ENCODE measurements at places on chromosomes 7 and 10.

- DNase-seq, result no peak
- peaks cover 4% of the 10 kb centered on the region for H3K36me3 ChIP-seq
- no peak overlapping the region for H3K4me3 ChIP-seq
- H3K4me1 ChIP-seq, result peaks cover 10% of the 10 kb centered on the region
Observed at GRCh38 chr7:129790136-129790535, 162.6 kb downstream of the UBE2H start.

DNA sequence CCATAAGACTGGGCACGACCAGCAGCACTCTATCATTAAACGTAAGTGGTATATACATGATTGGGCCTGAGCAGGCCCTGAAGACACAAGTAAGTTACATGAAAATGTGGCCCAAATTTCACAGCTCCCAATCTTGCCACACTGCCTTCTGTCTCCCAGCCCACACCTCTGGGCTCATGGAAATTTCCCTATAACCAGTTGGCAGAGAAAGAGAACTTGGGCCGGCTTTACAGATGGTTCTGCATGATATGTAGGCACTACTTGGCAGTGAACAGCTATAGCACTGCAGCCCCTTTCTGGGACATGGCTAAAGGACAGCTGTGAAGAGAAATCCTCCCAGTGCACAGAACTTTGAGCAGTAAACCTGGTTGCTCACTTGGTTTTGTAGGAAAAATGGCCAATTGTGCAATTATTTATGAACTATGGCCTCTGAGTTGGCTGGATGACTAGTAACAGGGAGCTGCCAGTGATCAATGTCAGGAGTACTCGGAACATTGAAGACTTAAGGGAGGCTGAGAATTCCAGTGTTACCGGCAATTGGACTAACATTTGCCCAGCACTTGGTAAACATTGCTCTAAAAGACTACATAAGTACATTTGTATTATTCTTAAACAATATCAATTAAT lies 1006.6 kb upstream of the LRRN3 start:
- H3K27ac ChIP-seq, result no peak overlapping the region
- H3K4me1 ChIP-seq, result no peaks in the 10 kb centered on the region
- H3K36me3 ChIP-seq, result no peaks in the 10 kb centered on the region
- no peak for DNase-seq

- no peak overlapping the region for H3K4me3 ChIP-seq
- no peak overlapping the region for H3K27ac ChIP-seq
- no peak for DNase-seq
- no peaks in the 10 kb centered on the region for H3K27me3 ChIP-seq
- peaks cover 5% of the 10 kb centered on the region for H3K36me3 ChIP-seq
- H3K4me1 ChIP-seq, result no peaks in the 10 kb centered on the region
Observed at GRCh38 chr7:2145835-2146580, 86.7 kb downstream of the MAD1L1 start.

DNA sequence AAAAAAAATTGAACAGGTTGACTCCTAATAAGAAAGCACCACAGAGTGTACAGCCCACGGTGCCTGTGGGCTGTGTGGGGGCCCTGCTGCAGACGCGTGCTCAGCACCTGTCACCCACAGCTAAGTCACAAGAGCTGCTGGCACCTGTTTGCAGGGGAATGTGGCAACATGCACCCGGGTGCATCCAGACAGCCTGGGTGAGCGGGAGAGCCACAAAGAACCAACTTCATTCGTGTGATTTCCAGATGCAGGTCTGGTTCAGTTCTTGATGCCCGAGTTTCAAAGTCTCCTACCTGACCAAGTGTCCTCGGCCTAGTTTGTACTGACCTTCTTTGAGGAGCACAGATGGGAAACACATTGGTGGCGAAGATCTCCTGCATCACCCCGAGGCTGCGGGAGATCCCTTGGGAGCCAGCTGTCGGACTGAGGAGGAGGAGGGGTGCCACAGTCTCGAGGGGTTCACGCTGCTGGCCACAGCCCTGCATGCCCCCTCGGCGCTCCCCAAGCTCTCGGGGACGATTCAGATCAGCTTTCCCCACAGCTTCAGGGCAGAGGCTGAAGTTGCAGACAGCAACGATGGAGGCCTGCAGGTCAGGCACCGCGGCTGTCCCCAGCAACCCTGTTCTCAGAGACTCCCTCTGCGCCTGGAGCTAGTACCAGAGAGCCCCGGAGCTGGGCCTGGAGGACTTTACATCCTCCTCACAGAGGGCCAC lies 35.3 kb downstream of the AMZ1 start:
- peaks cover 12% of the 10 kb centered on the region for H3K4me1 ChIP-seq
- no peak overlapping the region for H3K4me3 ChIP-seq
- H3K36me3 ChIP-seq, result peaks cover 10% of the 10 kb centered on the region
- H3K27ac ChIP-seq, result no peak overlapping the region
- no peak for DNase-seq

GRCh38 chr7:135888740-135889139 lies 88.4 kb downstream of the MTPN start:
- H3K4me3 ChIP-seq, result no peak overlapping the region
- no peaks in the 10 kb centered on the region for H3K27me3 ChIP-seq
- no peaks in the 10 kb centered on the region for H3K36me3 ChIP-seq
- no peak overlapping the region for H3K27ac ChIP-seq
- DNase-seq, result no peak

- no peaks in the 10 kb centered on the region for H3K4me1 ChIP-seq
- DNase-seq, result no peak
- H3K36me3 ChIP-seq, result no peaks in the 10 kb centered on the region
- H3K4me3 ChIP-seq, result no peak overlapping the region
Observed at GRCh38 chr7:147894271-147894670, 696.3 kb upstream of the C7orf33 start.

DNA sequence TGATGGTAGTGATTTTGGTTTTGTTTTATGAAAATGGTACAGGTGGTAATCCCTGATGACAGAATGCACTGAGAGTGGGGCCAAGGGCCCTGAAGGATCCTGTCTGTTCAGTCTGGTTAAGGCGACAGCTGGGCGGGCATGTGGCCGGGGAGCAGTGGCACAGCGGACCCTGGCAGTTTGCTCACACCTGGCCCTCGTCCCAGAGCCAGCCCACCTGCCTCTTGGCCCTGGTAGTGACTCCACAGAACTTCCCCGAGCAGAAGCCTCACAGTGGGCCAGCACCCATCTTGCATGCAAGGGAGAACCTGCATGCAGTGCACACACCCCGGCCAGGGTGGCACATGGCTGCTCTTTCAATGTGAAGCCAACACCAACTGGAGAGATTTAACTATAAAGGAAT lies 82.8 kb downstream of the ALOX5 start:
- peaks cover 36% of the 10 kb centered on the region for H3K36me3 ChIP-seq
- no peak overlapping the region for H3K4me3 ChIP-seq
- no peak for DNase-seq
- H3K27ac ChIP-seq, result no peak overlapping the region
- peaks cover 15% of the 10 kb centered on the region for H3K4me1 ChIP-seq
- no peaks in the 10 kb centered on the region for H3K27me3 ChIP-seq

- no peaks in the 10 kb centered on the region for H3K36me3 ChIP-seq
- no peak overlapping the region for H3K27ac ChIP-seq
- no peaks in the 10 kb centered on the region for H3K4me1 ChIP-seq
- no peak overlapping the region for H3K4me3 ChIP-seq
Observed at GRCh38 chr7:86013662-86014061, 630.0 kb upstream of the GRM3 start.

DNA sequence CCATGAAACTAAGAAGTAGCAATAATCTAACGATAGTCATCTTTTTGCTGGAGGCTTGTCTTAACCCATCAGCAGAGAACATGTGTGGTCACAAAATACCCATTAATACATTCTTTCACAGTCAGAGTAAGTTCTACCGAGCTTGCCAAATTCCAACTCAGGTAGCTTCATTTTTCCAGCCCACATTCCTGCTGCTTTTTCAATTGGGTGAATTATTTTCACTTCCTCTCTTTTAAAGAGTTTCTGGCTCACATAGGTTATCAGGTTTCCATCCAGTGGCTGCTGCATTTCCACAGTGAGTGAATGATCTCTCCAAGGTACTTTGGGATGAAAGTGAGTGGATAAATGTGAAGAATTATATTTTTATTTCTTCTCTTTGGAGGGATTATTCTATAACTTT lies 233.1 kb downstream of the SEMA3E start:
- DNase-seq, result no peak
- H3K4me1 ChIP-seq, result no peaks in the 10 kb centered on the region
- H3K4me3 ChIP-seq, result no peak overlapping the region
- no peak overlapping the region for H3K27ac ChIP-seq

GRCh38 chr10:111275091-111275490 lies 198.3 kb downstream of the ADRA2A start:
- H3K27ac ChIP-seq, result no peak overlapping the region
- H3K4me1 ChIP-seq, result no peaks in the 10 kb centered on the region
- H3K4me3 ChIP-seq, result no peak overlapping the region
- no peaks in the 10 kb centered on the region for H3K36me3 ChIP-seq
- peaks cover 59% of the 10 kb centered on the region for H3K27me3 ChIP-seq
- no peak for DNase-seq

DNA sequence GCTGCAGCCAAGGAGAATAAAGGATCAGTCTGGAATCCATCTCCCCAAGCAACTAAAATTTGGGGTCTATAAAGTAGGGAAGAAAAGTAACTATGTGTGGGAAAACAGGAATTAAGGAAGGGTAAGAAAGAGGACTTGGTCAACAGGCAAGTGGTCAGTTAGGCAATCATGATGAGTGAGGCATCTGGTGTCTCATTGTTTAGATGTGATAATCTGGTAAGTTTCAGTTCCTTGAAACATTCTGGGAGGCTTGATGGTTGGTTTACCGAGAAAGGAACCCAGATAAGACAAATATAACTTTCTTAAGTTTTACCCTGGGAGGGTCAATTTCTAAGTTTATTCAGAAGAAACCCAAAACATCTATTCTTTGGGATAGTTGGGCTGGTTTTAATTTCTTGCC lies 22.3 kb downstream of the HYAL4 start:
- H3K27me3 ChIP-seq, result peaks cover 11% of the 10 kb centered on the region
- peaks cover 4% of the 10 kb centered on the region for H3K36me3 ChIP-seq
- H3K4me1 ChIP-seq, result no peaks in the 10 kb centered on the region
- no peak for DNase-seq
- no peak overlapping the region for H3K27ac ChIP-seq
- H3K4me3 ChIP-seq, result no peak overlapping the region

GRCh38 chr10:120403109-120403508 lies 53.9 kb upstream of the PLPP4 start:
- no peak for DNase-seq
- H3K4me1 ChIP-seq, result no peaks in the 10 kb centered on the region
- peaks cover 7% of the 10 kb centered on the region for H3K27me3 ChIP-seq
- H3K4me3 ChIP-seq, result no peak overlapping the region
- no peak overlapping the region for H3K27ac ChIP-seq

DNA sequence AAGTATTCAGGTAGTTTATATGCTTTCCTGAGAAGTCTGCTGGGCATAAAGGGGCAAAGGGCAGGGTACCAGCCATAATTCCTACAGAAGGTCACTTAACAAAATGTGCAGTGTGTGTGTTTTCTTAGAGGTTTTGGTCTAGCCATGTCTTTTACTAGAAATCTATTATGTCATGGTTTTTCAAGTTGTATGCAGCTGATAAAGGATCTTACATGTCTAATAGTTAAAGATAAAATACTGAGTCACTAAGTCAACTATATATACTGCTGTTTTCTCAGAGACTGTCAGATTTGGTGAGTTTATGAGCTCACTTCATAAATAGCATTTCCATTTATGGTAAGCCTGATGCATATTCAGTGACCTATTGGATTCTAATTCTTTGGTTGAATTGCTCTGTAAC lies 7.7 kb downstream of the CASP2 start:
- no peak overlapping the region for H3K4me3 ChIP-seq
- DNase-seq, result no peak
- no peaks in the 10 kb centered on the region for H3K27me3 ChIP-seq
- H3K4me1 ChIP-seq, result peaks cover 53% of the 10 kb centered on the region

DNA sequence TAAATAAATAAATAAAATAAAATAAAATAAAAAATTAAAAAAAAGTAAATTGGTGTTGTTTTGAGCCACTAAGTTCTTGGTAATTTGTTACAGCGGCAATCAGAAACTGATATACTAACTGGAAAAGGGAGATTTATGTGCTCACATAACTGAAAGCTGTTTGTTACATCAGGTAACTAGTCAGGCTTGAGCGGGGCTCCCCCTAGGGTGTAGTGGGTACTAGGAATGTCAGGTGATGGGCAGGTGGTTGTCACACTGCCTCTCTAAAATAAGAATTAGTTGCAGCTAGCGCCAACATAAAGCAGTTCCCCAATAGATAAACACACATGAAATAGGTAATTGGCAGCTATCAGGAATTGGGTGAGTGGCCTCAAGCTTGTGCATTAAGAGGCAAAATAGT lies 1336.9 kb downstream of the XPNPEP1 start:
- no peaks in the 10 kb centered on the region for H3K27me3 ChIP-seq
- no peak overlapping the region for H3K27ac ChIP-seq
- DNase-seq, result no peak
- H3K36me3 ChIP-seq, result no peaks in the 10 kb centered on the region
- no peaks in the 10 kb centered on the region for H3K4me1 ChIP-seq

DNA sequence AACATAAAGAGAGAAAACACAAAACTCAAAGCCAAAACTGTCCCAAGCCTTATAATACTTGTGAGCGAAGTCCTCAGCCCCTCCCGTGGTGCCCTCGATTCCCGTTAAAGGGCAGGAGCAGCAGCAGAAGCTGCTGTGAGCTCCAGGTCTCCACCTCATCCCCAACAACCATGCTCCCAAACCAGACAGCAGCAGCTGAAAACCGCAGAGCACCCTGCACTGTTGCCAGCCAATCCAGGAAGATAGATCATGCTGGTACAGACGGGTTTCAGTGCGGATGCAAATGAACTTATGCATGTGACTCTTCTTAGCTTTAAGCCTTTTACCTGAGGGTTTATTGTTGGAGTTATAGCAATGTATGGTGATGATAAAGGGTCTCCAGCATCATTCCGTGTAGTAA lies 97.9 kb downstream of the DNAJB6 start:
- H3K4me3 ChIP-seq, result no peak overlapping the region
- H3K27ac ChIP-seq, result no peak overlapping the region
- peaks cover 12% of the 10 kb centered on the region for H3K4me1 ChIP-seq
- peaks cover 8% of the 10 kb centered on the region for H3K27me3 ChIP-seq

GRCh38 chr10:82148764-82149163 lies 273.8 kb downstream of the NRG3 start:
- H3K27ac ChIP-seq, result no peak overlapping the region
- H3K36me3 ChIP-seq, result no peaks in the 10 kb centered on the region
- DNase-seq, result no peak
- no peaks in the 10 kb centered on the region for H3K4me1 ChIP-seq
- no peak overlapping the region for H3K4me3 ChIP-seq

DNA sequence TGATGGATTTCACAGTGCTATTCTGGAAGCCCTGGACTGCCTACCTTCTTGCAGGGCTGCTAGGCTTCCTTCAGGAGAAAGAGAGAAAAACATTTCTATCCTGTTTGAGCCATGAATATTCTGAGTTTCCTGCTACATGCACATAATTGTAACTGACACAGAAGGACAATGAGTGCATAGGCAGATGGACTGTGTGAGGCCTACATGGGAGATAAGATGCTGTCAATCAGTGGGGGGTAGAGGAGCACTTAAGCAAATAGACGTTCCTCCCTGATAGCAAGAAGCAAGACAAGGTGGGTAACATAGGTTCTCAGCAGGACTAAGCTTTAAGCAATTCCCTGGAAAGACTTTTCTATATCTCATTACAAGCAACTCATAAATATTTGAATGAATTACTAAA lies 11.6 kb downstream of the ALDH18A1 start:
- peaks cover 13% of the 10 kb centered on the region for H3K4me1 ChIP-seq
- DNase-seq, result no peak
- no peaks in the 10 kb centered on the region for H3K27me3 ChIP-seq
- peaks cover 38% of the 10 kb centered on the region for H3K36me3 ChIP-seq
- H3K27ac ChIP-seq, result no peak overlapping the region
- no peak overlapping the region for H3K4me3 ChIP-seq

- no peaks in the 10 kb centered on the region for H3K36me3 ChIP-seq
- H3K4me3 ChIP-seq, result no peak overlapping the region
- DNase-seq, result no peak
Observed at GRCh38 chr10:22723343-22723779, 9.0 kb upstream of the PIP4K2A start.

All from effector memory CD8-positive, alpha-beta T cell (primary cell).